ENCODE measurements at places on chromosomes 6 and 20. TPM values are rescaled to one million over a fixed set of nuclear protein-coding genes. Genes with fewer than 3 reads are reported as not detected.

DNA sequence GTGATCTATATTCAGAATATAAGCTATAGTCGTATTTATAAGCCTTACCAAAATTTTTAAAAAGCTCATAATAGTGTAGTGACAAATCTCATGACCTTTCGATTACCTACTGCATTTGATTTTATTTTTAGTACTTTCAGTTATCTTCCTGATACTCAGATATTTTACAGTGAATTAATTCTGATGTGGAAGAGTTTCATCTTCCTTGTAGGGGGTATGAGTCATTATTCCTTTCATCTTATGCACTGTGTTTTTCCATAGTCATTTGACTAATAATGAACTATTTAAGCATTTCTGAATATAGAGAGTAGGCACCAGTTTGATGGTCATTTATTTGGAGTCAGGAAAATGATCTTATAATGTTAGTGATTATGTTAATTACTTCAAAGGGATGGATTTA, 36.4 kb downstream of the HDGFL1 start:
- no peak for DNase-seq

Gene BPI
- total RNA-seq, result under 0.01 TPM

DNA sequence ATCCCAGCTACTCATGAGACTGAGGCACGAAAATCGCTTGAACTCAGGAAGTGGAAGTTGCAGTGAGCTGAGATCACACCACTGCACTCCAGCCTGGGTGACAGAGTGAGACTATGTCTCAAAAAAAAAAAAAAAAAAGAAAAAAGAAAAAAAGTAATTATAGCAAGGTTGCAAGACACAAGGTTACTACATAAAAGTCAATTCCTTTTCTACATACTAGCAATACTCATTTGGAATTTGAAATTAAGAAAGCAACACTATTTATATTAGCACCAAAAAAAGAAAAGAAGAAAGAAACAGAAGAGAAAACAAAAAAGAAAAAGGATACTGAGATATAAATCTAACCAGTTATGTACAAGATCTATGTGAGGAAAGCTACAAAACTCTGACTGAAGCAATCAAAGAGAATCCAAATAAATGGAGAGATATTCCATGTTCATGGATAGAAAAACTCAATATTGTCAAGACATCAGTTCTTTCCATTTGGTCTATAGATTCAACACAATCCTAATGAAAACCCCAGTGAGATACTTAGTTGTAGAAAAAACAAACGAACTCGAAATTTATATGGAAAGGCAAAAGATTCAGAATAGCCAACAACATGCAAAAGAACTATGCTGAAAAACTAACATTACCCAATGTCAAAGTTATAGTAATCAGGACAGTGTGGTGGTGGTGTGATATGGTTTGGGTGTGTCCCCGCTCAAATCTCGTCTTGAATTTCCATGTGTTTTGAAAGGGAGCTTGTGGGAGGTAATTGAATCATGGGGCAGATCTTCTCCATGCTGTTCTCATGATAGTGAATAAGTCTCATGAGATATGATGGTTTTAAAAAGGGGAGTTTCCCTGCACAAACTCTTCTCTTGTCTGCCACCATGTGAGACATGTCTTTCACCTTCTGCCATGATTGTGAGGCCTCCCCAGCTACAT, 73.3 kb downstream of the GPX5 start:
- no peak for DNase-seq

DNA sequence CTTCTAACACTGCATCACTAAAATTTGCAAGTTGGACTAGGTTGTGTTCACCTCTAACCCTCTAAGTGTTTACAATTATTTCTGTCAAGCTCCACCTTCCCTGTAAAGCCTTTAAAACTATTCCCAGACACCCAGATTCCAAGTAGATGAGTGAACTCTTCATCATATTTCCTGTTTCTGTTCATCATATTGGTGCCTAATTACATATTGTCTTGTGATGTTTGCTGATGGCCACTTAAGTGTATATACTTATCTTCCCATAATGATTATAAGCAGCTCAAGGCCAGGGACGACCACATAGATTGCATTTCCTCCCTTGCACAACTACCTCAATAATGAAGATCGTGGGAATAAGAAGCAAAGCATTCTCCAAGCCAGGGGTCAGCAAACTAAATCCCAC, 16.8 kb downstream of the TNFRSF21 start:
- no peak for DNase-seq

- DNase-seq, result no peak
Measured at GRCh38 chr6:116556814-116557415, 3.4 kb downstream of the CALHM4 start.

GRCh38 chr6:113854531-113855499, 2.3 kb upstream of the MARCKS start:
- peak; percentile 69 for DNase-seq

DNA sequence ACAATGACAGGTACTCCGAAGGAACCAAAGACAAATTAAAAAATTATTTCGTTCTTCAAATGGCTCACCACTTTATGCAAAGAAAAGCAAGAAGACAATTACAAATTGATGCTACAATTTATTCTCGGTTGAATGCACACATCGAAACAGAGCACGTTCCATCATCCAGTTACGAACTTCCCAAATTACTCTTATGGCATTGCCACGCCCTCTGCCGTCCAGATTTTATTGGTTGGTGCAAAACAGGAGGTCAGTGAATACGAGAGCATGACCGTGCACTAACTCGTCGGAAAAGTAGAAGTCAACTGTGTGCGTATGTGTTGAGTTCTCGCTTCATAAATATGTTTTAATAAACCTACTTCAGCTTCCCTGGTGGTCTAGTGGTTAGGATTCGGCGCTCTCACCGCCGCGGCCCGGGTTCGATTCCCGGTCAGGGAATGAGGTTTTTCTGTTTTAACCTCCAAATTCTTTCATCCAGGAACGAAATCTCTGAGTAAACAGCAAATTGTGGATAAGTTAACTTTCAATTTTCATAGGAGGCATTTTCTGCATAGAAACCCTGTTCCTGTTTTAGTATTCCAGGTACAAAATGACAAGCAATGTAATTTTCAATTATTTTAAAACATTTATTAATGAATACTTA, 23.2 kb downstream of the ZNF311 start:
- peak; percentile 69 for DNase-seq

DNA sequence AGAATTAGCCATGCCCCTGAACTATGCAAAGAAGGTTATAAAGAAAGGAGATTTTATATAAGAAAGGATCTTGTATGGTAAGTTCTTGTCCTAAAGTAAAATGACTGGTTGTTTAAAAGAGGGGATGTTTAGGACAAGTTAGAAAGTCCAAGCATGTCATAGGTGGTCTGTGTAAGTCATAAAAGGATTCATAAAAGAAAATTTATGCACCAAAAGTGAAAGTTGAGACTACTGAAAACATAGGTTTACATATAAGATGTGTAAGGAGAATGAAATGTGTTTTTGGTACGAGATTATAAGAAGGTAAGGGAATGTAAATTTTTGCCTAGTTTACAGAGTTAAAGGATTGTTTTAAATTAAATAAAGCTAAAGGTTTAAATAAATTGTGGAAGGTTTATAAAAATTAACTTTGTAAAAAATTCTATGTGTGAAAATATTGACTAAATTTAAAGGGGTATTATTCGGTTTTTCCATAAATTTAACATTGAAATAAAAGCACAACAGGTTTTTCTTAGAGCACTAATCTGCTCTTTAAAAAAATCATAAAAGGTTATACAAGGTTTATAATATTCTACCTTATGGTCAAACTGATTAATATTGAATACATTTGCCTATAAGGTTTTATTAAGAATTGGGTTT, 93.6 kb upstream of the UST start:
- no peak for DNase-seq

GRCh38 chr6:3052481-3053230, 15.6 kb upstream of the RIPK1 start:
- no peak for DNase-seq

Gene ADTRP
- total RNA-seq, result 1.6 TPM

- DNase-seq, result no peak
Measured at GRCh38 chr20:57280221-57280620, 13.8 kb upstream of the BMP7 start.

Gene C20orf204
- 1.2 TPM for total RNA-seq

Gene KCNK16
- not detected for total RNA-seq

GRCh38 chr6:160974304-160974771, 17.2 kb upstream of the MAP3K4 start:
- DNase-seq, result no peak

DNA sequence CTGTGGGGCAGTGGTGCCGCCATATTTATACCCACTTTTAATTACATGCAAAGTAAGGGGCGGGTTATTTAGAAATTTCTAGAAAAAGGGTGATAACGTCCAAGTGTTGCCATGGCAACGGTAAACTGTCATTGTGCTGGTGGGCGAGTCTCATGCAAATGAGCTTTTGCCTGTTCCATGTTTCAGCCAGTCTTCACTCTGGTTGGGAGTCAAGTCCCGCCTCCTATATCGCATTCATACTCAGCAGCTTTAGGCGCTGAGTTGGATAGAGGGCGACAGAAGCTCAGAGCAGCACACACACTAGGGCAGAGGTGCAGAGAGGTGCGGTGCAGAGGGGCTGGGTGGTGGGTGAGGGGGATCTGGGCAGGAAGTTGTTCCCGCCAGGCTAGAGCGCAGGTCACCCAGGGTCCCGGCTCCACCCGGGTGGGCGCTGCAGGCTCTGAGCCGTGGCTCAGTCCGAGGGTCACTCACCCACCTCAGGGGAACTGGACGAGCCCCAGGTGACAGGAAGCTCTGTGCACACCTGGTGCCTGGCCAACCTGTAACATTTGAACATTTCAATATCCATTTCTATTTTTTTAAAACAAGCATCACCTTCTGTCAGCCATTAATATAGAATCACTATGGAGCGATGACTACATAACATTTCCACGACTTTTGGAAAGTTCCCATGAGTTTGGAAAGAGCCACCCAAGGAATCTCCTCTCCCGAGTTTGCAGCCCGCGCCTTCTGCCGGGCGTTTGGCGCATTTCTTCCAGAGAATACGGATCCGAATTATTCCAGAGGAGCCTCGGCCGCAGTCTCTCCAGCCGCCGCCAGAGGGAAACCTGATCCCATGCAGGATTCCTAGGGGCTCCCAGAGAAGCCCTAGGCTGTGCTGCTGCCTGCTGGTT, 89.1 kb upstream of the PHACTR3 start:
- DNase-seq, result peak; percentile 80

Data from frontal cortex (tissue), 4 donors.